Stimulated activated CD8-positive, alpha-beta memory T cell treated with anti-CD3 and anti-CD28 coated beads, Interleukin-12 subunit alpha, Interleukin-12 subunit beta, amount 100 ng/mL, for 1 hour (primary cell): ENCODE measurements at places on chromosomes 16 and 17.

DNA sequence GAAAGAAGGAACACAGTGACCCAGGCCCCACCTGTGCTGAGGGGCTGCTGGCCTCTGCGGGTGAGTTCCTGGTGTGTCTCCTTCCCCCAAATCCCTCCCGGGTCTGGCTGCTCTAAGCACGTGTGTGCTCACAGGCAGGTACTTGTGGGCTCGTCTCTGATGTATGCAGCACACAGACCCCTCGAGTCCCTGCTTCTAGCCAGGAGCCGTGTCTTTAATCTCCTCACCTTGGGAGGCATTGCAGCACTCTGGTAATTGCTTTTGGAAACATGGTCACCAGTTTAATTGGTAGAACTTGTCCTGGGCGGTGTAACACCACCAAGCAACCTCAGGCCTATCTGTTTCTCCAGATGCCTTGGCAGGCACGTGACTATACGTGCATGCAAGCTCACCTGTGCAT is 8.8 kb upstream of the RPL38 start:
- no peak for DNase-seq

DNA sequence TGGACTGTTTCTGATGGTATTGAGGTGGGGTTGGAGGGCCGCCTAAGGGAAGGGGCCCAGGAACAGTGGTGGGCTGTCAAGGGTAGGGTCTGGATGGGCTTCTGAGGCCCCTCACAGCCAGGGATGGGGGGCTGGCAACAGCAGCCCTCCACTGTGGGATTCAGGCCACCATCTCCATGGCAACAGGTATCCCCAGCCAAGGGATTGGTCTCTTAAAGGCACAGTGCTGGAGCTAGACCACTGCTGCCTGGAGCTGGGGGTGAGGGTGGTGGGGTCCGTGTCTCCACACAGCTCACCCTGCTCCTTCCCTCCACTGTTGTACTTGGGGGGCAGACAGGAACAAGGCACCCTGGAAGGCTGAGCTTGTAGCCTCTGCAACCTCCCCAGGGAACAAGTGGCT is 41.8 kb downstream of the PSME3IP1 start:
- no peak for DNase-seq

DNA sequence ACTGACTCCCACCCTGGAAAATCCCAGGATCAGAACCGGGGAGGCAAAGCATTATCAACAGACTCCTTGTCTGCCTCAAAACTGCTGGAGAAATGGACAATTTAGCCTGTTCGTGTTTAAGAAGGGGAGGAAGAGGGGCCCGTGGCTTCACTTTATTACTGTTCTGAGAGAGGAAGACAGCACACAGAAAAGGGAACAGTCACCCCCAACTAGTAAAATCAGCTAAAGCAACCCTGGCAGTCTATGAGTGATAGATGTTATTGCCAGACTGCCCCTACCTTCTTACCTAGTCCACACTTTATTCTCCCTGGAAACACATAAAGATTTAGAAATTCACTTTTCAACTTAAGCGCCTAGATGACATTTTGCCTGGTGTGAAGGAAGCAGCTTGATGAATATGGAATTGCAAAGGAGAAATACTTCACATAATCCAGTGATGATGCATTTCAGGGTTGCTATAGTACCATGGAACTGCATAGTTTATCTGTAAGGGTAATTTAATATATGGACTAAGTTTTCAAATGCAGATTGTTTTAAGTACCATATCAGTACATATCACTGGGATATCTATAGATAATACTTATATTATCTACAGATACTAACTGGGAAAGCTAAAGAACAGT is 36.9 kb upstream of the TRAP1 start:
- no peak for DNase-seq

- DNase-seq: no peak
Observed at GRCh38 chr17:42034059-42034458, 14.2 kb downstream of the NKIRAS2 start.

DNA sequence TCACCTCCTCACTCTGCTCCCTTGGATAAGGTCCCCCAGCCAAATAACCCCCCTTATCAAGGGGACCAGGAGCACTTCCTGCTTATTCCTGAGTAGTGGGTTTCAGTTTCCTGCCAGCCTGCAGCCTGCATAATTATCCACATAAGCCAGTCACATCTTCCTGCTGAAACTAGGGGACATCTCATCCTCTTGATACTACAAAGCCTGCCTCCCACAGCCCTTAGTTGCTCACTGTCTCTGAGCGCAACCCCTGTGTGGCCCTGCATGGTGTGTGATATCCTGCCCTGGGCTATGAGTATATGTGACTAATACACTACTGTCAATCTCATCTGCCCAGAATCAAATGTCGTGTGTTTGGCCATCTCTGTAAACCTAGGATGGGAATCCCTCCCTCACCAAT is 8.0 kb upstream of the XYLT2 start:
- DNase-seq: no peak

DNA sequence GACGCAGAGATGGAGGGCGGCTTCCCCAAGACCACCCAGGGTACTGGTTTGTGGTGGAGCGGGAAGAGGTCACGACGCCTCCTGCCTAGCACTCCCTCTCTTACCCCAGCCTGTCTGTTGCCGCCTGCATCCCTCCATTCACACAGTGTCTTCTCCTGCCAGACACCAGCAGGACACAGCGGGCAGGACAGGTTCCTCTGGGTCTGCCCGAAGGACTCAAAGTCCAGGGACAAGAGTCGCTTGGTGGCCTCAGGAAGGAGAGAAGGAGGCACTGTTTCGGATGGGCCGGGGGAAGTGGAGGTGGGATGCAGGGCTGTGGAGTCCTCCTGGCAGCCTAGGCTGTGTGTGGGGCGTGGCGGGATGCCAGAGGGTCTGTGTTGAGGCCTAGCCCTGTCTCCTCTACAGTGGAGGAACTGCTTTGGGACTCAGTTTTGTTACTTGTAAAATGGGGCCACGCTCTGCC is 19.6 kb upstream of the TNS4 start:
- no peak for DNase-seq

DNA sequence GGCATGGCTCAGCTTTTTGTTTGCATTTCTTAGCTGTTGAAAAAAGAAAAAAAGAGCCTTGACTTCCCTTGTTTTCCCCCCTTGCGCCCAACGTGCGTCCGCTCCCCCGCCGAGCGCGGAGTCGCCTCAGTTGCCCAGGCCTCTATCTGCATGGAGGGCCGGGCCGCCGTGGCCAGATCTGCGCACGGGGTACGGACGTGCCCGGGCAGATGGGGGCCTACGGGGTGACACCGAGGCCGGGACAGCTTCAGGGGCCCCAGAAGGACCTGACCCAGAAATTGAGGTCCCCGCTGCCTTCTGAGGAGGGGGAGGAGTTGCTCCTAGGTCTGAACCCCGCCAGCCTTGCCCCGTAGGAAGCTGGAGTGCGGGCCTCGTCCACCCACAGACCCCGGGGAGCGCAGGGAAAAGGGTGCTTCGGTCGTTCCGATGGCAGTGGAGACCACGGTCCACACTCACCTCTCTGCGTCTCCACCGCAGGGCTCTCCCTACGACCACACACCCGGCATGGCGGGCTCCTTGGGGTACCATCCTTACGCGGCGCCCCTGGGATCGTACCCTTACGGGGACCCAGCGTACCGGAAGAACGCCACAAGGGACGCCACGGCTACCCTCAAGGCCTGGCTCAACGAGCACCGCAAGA is 1.5 kb downstream of the IRX5 start:
- no peak for DNase-seq

GRCh38 chr17:77581480-77581879 is 377.0 kb upstream of the TNRC6C start:
- DNase-seq: no peak

GRCh38 chr17:65467156-65467555 is 94.3 kb downstream of the AXIN2 start:
- no peak for DNase-seq

- no peak for DNase-seq
Observed at GRCh38 chr17:59496178-59496577, 69.2 kb upstream of the DHX40 start.

DNA sequence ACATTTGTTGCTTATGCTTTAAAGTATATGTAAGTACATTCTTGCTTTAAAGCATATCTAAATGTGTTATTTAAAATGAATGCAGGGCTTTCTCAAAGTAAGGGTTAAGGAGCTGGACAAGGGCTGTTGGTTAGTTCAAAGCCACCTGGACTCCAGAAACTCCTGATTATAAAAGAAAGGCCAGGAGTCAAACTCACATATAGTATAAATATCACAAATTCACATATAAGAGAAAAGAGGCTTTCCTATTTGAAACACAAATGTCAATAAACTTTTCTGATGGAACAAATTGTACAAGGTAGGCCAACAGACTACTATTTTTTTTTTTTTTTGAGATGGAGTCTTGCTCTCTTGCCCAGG is 84.5 kb upstream of the CORO6 start:
- no peak for DNase-seq

GRCh38 chr17:14621826-14622614 is 321.1 kb downstream of the HS3ST3B1 start:
- DNase-seq: no peak

DNA sequence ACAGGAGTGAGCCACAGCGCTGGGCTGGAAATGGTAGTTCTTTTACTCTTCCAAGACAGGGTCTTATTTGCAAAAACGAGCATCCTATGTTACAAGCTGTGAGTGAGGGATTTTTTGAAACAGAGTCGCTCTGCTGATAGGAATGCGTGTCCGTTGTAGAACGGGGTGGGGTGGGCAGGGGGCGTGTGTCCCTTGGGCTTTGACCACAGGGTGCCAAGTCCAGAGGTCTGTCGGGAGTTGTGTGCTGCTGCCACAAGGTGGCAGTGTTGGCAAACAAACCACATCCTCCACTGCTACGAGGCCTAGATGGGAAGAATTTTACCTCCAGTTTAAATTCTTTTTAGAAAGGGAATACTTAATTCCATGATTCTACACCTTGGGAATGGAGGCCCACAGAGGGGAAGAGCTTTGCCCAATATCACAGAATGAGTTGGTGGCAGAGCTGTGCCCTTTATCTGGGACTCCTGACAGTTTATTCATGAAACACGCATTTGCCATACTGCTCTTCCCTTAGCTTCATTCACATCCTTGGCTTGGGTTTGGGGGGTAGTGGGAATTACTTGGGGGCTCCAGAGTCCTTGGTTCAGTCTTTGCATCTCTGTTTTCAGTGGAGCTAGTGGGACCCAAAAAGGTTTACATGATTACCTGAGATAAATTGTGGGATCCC is 30.6 kb upstream of the ETV4 start:
- DNase-seq: peak; percentile 46

GRCh38 chr17:6170349-6170748 is 100.2 kb downstream of the WSCD1 start:
- DNase-seq: no peak

GRCh38 chr17:42271779-42272035 is 4.5 kb downstream of the STAT5B start:
- DNase-seq: no peak

DNA sequence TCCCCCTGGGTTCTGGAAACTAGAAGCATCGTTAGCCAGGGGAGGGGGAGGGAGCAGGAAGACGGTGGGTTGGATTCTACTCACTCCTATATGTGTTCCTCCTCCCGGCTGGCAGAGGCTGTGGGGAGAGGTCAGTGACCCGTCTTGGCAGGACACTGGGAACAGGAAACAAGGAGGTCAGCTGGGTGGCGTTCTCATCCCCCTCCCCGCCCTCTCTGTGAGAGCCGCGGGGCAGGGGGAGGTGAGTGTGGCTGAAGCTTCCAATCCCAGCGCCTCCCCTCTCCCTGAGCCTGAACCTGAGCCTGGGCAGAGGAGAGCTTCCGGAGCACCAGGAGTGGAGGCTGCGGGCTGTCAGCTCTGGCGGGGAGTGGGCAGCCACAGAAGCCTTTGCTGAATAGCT is 12.5 kb downstream of the GPRC5C start:
- DNase-seq: no peak

GRCh38 chr17:1485423-1486376 is 6.8 kb downstream of the MYO1C start:
- DNase-seq: no peak

GRCh38 chr17:48579760-48580554 is 1.8 kb upstream of the HOXB4 start:
- DNase-seq: no peak

DNA sequence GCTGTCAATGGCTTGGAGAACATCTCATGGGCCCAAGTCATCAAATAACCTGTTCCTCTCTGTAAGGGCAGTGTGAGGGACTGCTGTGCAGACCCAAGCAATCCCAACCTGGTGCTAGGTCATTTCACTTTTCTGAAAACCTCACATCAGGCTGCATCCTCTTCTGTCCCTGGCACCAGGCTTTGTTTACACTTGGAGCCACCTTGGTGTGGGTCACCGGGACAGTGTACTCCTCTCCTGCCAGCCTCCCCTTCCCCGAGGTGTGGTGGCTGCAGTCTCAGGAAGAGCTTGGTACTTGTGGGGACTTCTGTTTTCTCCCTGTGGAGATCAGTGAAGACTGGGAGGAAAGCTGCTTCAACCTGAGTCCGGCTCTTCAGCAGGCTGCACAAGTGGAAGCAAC is 12.4 kb downstream of the SLC7A6OS start:
- no peak for DNase-seq

- DNase-seq: no peak
Observed at GRCh38 chr16:89407282-89407924, 83.0 kb downstream of the ANKRD11 start.

DNA sequence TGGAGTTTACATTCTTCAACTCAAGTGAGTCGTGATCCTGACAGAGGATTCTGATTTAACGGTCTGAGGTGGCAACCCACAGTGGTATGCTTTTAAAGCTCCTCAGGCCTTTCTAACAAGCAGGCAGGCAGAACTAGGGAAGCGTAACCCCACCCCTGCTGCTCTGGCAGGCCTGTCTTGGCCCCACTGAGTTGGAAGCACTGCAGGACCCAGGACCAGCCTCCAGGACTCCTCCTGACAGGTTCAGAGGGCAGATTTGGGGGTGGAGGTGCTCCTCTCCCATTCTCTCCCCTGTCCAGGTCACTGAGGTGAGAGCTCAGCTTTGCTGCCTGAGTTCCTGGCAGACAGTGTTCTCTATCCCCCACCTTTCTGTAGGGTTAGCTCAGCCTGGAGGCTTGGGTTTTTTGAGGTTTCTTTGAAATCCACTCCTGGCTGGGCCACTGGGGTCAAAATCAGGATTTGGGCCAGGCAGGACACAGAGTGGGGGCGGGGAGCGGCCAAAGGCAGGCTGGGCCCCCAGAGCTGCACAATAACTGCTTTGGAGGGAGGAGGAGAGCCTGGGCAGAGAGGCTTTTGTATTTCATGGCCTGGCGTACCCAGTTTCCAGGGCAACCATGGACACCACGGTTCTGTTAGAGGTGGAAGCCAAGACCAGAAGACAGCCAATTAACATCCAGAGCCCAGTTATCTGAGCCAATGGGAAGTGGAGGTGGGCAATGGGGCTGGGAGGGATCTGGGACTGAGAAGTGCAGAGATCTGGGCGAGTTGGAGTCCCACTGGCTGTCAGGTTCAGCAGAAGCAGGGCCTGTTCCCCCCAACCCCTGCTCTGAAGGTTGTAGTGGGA is 9.5 kb downstream of the MRPL27 start:
- no peak for DNase-seq
